Stimulated activated CD4-positive, alpha-beta T cell treated with anti-CD3 and anti-CD28 coated beads, Interleukin-15, amount 100 ng/mL, for 24 hours (primary cell): ENCODE measurements at places on chromosomes 6 and 20.
A peak's percentile ranks its signal among the peaks of the same experiment; 100 is the strongest.

DNA sequence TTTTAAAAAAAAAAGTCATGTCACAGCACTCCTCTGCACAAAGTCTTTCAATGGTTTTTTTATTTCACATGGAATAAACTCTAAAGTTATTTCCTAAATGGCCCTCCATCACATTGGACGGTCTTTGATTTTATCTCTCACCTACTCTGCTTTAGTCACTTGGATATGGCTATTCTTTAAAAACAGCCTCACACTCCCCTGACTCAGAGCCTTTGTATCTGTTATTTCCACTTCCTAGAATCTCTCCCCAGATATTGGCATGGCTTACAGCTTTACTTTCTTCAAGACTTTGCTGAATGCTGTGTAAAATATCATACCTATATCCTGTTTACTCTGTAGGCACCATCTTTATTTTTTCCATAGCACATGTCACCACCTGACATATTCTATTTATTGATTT, 194.7 kb upstream of the MCHR2 start:
- no peak for DNase-seq

GRCh38 chr6:30985490-30985889, 2.0 kb downstream of the MUC21 start:
- DNase-seq: peak; percentile 28

DNA sequence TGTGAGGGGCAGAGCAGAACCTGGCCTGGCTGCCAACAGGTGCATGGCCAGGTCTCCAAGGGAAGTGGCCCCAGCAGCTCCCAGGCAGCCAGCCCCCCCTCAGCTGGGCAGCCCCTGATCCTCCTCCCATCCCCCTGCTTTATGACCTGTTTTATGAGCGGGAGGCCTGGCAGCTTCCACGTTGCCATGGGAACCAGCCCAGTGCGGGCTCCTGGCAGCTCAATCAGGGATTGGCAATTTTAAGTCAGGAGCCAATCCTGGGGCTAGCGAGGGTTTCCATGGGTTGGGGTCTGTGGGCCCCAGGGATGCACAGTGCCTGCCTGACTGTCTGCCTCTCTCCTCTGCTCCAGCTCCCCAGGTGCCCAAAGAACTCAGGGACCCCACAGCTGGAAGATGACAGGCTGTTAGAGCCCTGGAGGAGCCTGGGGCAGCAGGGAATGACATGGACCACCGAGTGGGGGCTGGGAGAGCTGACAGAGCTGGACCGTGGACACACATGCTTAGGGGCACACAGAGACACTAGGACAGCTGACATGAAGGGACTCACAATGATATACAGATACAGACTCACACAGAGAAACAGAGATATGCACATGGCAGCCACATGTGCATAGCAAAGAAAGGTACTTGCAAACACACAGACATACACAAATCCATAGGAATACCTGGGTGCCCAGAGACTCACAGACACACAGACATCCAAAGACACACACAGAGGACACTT, 56.5 kb upstream of the SIRPA start:
- no peak for DNase-seq

GRCh38 chr6:70041411-70041810, 175.1 kb downstream of the COL19A1 start:
- no peak for DNase-seq

DNA sequence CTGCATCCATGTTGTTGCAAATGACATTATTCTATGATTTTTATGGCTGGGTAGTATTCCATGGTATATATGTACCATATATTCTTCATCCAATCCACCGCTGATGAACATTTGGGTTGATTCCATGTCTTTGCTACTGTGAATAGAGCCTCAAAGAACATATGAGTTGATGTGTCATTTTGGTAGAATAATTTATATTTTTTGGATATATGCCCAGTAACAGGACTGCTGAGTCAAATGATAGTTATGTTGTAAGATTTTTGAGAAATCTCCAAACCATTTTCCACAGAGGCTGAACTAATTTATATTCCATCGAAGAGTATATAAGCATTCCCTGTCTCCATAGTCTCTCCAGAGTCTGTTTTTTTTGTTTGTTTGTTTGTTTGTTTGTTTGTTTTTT, 1373.5 kb downstream of the GRIK2 start:
- DNase-seq: no peak
